ENCODE measurements at places on chromosomes 7 and 10.

GRCh38 chr10:96244354-96244753, 27.0 kb downstream of the BLNK start:
- peak; percentile 91 for DNase-seq

GRCh38 chr10:30987463-30987862, 44.2 kb downstream of the ZNF438 start:
- DNase-seq, result no peak

DNA sequence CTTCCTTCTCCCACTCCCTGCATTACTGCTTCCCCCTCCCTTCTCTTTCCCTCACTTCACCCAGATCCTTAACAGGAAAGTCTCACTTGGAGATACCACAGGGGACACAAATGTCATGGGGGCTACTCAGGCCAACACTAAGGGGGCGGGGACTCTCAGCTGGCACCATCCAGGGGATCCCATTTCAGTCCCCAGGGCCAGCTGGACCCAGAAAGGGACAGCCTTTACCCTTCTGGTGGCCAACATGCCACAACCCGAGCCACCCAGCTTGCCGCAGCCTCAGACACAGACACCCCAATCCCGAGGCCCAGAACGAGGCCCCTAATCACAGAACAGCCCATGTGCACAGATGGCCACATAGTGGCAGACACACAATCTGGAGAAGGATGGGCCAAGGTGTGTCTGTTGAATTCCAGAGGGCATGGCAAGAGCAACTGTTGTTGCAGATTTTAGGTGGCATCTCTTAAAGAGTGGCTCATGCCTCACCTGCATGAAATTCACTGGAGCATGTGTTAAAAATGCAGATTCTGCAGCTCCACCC, 5.6 kb downstream of the CAMK2G start:
- no peak for DNase-seq

GRCh38 chr10:93152136-93152535, 78.4 kb downstream of the CYP26A1 start:
- DNase-seq, result no peak

- no peak for DNase-seq
Measured at GRCh38 chr10:30368065-30368718, 19.1 kb upstream of the MTPAP start.

DNA sequence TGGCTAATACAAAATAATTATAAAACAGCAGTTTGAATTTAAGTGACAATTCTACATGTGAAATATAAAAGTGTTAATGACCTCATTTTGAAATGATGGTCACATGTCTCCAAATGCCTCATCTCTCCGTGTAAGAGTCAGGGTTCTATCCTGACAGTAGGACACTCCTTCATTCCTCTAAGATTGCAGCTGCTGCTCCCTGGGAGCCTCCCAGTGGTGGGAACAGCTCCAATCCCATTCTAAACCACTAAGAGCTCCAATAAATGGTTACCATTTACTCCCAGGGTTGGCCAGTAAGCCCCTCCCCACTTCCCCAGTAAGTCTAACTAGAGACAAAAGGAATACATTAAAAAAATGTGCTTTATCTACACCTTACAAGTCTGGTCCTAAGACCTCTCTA, 344.6 kb upstream of the AOAH start:
- DNase-seq, result no peak

GRCh38 chr10:8738987-8739386, 684.5 kb downstream of the GATA3 start:
- no peak for DNase-seq

- DNase-seq, result no peak
Measured at GRCh38 chr10:7288060-7288690, 122.7 kb downstream of the SFMBT2 start.

DNA sequence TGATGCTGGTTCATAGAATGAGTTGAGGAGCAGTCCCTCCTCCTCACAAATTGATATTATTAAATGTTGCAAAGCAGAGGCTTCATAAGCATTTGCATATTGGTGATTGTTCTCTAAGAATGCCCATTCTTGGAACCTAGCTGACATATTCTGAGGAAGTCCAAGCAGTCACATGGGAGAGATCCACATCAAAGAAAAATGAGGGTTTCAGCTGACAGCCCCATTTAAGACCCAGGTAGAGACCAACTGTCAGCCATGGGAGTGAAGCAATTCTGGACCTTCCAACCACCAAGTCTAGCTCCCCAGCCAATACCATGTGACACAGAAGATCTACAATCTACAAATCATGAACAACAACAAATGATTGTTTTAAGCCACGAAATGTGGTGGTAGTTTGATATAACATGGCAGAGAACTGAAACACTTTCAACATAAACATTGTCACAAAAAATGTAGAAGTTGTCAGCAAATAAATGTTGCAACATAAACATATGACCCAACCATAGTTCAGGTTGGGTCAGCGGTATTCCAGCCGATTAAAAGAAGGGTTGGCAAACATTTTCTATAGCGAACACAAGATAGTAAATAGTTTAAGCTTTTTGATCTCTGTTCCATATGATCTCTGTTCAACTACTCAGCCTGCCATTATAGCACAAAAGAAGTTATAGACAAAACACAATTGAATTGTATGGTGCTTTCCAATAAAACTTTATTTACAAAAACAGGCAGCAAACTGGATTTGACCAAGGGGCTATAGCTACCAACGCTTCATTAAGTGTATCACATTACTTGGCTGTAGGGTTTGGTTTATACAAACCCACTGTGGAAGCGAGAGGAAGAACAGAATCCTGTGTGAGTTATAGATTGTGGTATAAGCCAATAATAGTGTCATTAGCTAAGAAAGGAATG, 41.4 kb upstream of the MPP7 start:
- DNase-seq, result no peak

DNA sequence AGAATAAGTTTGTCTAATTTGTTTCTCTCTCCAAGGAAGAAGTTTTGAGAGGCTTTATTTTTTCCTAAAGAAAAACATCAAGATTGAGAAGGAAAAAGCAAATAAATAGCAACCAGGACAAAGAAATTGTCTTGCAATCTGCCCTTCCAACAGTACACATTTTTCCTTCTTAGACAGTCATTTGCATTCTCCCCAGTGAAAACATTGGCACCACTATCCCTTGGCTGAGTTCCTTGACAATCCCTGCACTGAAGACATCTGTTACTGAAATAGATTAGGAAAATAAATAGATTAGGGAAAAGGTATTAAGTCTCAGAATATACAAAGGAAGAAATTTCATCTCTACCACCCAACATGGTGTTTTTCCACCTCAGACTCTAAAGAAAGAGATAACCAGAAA, 12.2 kb upstream of the TMEM243 start:
- no peak for DNase-seq

DNA sequence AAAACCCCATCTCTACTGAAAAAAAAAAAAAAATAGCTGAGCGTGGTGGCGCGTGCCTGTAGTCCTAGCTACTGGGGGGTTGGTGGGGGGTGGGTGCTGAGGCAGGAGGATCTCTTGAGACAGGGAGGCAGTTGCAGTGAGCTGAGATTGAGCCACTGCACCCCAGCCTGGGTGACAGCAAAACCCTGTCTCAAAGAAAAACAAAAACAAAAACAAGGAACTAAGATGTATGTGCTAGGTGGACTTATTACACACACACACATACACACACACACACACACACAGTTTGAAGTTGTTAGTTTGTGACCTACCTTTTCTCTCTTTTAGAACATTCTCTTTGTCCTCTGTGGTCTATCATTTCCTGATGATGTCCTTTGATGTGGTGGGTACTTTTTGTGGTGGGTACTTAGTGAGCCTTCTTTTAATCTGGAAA, 53.5 kb downstream of the EXOC6 start:
- peak; percentile 20 for DNase-seq

DNA sequence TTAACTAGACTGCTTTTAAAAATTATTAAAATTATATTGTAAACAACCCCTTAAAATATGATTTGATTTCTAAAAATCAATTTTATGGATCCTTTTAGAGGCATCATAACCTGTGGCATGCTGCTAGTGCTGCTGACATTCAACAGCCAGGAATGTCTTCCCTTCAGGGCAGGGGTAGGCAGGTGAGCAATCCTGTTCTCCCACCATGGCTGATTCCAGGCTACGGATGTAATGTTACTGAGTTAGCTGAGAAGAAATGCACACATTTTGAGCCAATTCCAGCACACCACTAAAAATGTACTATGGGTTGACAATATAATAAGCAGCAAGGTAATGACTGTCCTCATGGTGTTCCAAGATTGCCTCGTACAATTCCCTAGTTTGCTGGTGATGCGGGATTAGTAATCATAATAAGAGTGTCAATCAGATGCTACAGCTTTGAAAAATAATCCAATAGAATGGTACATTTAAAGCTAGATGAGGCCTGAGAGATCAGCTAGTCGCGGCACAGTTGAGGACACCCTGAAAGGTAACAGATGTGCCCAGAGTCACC, 108.7 kb upstream of the PRR15 start:
- no peak for DNase-seq

DNA sequence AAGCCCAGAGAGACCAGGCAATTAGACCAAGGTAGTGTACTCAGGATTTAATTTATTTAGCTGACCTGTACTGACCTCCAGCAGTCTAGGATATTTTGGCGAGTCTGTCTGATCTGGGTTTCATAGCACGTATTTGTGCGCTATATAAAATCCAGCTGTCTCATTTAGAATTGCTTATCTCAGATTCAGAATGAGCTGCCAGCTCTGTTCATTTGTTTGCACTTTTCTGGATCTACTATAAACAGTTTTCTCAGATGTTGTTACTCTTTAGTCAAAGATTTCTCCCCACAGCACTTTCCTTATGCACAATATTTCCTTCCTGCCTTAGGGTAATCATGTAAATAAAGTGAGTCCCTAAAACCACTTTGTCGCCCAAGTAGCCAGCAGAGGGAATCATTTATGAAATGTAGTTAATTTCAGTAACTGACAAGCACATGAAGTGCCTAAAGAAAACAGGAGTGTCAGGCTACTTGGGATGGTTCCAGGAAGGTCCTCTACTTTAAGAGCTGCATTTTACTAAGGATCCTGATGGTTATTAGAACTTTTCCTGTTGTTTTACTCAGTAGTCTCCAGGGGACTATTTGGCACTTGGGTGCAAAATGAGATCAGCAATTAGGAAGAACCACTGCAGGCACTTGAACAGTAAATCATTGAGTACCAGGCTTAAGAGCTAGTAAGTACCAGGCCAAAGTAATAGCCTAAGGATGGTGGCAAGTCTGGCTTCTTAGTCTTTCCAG, 226.4 kb downstream of the TWIST1 start:
- no peak for DNase-seq

- no peak for DNase-seq
Measured at GRCh38 chr7:106017657-106018056, 54.6 kb downstream of the CDHR3 start.

- no peak for DNase-seq
Measured at GRCh38 chr10:123259791-123260190, 105.6 kb downstream of the BUB3 start.

- no peak for DNase-seq
Measured at GRCh38 chr7:13024121-13024674, 336.8 kb downstream of the ARL4A start.

DNA sequence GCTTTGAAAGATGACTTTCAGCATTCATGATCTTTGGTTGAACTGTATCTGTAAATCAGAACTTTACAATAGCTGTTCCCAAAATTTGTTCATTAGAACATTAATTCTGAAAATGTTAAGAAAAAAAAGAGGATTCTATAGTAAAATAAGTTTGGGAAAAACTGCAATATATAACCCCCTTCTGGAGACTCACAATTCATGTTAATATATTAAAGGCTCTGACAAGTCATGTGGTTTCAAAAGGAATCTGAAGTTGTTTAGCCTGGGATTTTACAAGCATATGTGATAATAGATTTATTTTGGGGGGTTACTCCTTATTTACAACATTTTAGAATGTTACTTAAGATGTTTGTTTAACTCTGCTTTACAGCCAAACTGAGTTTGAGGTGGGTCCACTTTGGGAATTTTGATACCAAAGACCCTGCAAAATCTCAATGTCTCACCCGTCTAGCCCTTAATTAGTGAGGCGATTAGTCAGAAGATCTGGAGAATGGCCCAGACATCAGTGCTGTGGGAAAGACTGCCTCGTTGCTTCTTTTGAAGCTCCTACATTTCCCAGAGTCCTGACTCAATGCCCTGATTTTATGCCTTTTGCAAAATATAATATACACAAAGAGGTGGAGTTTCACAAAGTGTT, 40.0 kb downstream of the CDK1 start:
- DNase-seq, result no peak

Measured in B cell (primary cell).